A549 (cell line): ENCODE measurements at places on chromosomes 3 and 15.

GRCh38 chr3:88779482-88779881 is 327.9 kb upstream of the EPHA3 start:
- DNase-seq = no peak

GRCh38 chr15:100048736-100049135 is 293.0 kb downstream of the ADAMTS17 start:
- no peak for DNase-seq

- DNase-seq = no peak
Measured at GRCh38 chr3:45219694-45220093, 6.4 kb downstream of the TMEM158 start.

DNA sequence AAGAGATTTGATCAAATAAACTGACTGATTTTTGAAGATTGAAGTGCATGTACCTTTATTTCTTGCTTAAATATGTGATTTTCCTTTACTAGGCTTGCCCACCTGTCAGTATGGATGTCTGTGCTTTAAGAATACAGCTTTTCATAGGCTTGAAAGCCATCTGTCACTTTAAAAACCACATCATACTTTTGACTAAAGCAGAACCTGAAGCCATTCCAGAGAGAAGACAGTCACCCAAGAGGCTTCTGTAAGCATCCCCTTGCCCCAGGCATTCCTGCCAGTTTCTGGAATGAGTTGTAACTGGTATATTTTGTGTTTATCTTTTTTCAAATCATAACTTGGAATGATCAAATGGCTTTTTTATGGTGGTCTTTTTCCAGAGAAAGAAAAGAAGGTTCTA is 24.0 kb downstream of the HPS3 start:
- no peak for DNase-seq

- no peak for DNase-seq
Measured at GRCh38 chr3:55514962-55515361, 27.9 kb upstream of the WNT5A start.

GRCh38 chr3:50600141-50600753 is 11.3 kb downstream of the CISH start:
- DNase-seq = no peak

DNA sequence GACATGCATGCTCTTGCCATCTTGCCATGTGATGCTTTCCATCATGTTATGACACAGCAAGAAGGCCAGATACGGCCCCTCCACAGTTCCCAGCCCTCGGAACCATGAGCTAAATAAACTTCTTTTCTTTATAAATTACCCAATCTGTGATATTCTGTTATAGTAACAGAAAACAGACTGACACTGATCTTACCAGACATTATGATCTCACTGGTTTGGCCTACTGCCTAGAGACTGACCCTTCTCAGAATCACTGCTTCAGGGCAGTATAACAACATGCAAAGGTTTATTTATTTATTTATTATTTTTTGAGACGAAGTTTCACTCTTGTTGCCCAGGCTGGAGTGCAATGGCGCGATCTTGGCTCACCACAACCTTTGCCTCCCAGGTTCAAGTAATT is 14.0 kb downstream of the ZNF619 start:
- DNase-seq = no peak

- no peak for DNase-seq
Measured at GRCh38 chr3:14266361-14266760, 87.7 kb downstream of the LSM3 start.

DNA sequence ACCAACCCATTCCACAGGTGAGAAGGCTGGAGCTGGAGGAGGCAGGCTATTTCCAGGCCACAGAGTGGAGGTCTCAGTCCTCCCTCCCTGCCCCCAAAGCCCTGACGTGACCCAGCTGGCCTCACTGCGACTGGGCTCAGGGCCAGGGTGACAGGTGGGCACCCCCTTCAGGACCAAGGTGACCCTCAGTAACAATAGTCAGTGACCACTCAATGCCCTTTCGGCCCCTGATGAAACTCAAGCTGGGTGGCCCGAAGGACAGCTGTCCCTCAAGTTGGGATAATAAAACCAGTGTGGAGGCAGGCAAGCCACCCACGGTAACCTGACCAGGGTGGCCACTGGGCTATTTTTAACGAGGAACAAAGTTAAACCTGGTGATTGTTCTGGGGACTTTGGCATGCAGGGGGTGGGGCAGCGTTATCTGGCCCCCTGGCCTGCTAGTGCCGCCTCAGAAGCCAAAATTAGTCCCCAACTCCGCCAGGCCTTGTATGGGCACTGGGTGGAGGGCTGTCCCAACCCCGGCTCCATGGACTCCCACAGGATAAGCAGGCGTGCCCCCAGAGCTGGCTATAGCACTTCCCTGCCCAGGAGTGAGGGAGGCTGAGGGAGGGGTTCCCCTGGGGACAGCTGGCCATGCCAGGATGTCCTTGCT is 1.1 kb downstream of the TNNC1 start:
- no peak for DNase-seq

DNA sequence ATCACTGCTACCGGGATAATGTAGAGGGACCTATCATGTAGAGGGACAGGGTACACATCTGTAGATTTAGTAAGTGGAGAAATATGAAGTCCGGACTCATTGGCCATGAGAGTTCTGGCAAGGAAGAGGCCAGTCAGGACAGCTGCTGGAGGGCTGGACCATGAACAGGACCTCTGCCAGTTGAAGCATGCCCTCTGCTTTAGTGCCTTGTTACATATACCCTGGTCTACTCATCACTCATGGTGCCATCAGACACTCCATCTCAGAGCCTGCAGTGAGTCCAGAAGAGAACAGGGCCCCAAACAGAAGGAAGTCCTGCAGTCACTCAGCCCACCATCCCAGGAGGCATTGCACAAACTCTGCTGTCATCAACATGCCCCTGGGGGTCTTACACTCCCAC is 54.7 kb upstream of the CA12 start:
- DNase-seq = no peak

GRCh38 chr3:178969004-178969700 is 102.5 kb downstream of the ZMAT3 start:
- DNase-seq = no peak

- peak; percentile 72 for DNase-seq
Measured at GRCh38 chr3:16177962-16178627, 3.6 kb downstream of the GALNT15 start.

DNA sequence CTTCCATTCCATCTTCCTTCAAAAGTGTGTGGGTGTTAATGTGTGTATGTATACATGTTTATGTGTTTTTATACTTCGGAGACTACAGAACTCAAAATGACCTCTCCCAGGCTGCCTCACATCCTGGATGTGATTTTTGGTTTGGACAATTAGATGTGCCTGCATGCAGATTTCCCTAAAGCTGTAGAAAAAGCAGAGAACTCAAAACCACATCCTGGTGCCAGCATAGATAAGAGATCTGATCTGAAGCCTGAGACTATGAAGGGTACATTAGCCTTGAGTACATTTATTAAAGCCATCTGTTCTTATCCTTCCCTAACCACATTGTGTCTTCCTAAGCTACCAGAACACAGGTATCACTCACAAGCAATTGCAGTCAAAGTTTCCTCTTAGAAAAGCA is 319.4 kb upstream of the RASGRP1 start:
- no peak for DNase-seq

DNA sequence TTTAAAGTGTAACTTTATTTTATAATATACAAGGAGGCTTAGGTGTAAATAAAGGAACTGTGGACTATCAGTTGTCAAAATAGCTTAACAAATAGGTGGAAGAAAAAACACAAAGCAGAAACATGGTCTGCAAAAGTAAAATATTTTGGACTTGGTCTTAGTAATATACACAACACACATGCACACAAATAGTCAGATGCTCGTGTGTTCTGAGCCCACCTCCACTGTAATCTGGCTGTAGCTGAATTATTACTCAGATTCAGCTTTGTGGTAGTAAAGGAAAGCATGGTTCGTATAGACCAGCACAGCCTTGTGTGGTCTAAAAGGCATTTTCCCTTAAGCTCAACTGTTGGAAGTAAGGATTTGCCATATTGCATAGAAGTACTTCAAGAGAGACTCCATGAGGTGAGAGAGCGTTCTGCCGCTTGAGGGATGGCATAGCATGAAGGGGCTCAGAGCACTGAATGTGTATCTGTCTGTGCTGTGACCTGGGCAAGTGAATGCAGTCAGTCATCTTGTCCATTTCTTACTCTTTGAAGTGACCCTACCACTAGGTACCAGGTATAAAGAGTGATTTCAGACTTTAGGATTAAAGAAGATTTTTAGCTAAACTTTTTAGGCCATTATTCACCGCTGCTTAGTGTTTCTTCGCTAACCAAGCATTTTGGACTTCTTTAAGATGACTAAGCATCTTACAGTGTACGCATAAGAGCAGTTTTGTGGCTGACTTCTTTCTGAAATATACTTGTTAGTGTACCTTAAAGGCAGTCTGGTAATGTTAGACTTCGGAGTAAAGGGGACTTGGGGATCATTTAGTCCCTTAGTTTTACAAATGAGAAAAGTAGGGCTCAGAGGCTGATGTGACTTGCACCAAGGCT is 15.2 kb downstream of the TPM1 start:
- DNase-seq = no peak

GRCh38 chr3:162704238-162704637 is 1207.6 kb downstream of the OTOL1 start:
- no peak for DNase-seq

GRCh38 chr3:119762876-119763275 is 19.0 kb upstream of the NR1I2 start:
- DNase-seq = no peak

DNA sequence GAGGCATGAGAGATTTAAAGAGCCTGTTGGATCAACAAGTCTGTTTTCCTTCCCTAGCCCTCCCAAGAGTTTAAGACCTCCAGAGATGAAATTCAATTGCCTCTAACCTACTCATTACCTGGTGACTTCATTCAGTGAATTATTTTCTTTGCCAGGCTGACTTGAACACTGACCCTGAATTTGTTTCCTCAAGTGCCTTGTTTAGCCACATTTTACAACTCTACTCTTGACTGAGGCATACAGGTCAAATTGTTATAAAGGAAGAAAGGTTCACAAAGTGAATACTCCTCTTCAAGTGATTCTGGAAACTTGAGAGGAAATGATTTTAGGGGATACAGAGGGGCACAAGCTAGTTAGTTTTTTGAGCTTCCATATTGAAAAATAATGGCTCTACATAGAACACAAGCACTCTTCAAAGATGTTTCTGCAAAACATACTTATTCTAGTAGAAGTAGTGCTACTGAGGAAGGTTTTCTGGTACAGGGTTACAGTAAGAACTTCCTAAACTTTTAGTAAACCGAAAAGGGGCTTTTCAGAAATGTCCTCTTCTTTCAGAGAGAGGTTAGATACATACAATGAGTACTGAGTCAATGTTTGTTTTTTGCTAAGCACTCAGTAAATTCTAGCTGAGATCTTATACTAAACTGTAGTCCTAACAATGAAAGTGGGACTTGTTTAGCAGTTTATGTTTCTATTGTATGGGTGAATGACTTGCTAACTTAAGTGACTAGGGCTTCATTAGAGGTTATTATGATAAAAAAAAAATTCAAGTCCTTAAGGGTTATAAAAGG is 137.4 kb upstream of the SATB1 start:
- no peak for DNase-seq

GRCh38 chr3:195914648-195915473 is 6.5 kb upstream of the TNK2 start:
- peak; percentile 93 for DNase-seq

GRCh38 chr3:35900079-35900478 is 260.8 kb downstream of the ARPP21 start:
- DNase-seq = no peak

- no peak for DNase-seq
Measured at GRCh38 chr15:59335207-59335786, 37.4 kb downstream of the MYO1E start.

DNA sequence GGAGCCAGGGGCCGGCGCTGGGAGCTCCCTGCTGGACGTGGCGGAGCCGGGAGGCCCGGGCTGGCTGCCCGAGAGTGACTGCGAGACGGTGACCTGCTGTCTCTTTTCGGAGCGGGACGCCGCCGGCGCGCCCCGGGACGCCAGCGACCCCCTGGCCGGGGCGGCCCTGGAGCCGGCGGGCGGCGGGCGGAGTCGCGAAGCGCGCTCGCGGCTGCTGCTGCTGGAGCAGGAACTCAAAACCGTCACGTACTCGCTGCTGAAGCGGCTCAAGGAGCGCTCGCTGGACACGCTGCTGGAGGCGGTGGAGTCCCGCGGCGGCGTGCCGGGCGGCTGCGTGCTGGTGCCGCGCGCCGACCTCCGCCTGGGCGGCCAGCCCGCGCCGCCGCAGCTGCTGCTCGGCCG is 1.5 kb downstream of the SMAD6 start:
- DNase-seq = no peak

DNA sequence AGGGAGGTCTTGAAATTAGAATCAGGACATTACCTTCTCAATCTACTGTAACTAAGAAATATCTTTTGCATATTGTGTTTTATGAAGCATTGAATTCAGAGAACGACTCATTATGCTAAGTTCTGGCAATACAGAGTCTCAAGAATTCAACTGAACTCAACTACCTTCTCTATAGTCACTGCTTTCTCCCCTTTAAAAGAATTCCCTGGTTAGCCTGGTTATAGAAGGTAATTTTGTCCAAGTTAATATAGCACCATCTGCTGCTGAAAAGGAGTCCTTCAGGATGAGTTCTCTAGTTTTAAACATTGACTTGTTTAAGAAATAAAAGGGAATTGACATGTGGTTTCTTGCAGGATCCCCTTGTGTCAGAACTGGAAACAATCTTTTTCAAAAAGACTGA is 60.2 kb downstream of the IL16 start:
- DNase-seq = peak; percentile 31

GRCh38 chr3:150168698-150169097 is 198.0 kb upstream of the PFN2 start:
- no peak for DNase-seq
